ENCODE measurements at places on chromosomes 12 and 14.

DNA sequence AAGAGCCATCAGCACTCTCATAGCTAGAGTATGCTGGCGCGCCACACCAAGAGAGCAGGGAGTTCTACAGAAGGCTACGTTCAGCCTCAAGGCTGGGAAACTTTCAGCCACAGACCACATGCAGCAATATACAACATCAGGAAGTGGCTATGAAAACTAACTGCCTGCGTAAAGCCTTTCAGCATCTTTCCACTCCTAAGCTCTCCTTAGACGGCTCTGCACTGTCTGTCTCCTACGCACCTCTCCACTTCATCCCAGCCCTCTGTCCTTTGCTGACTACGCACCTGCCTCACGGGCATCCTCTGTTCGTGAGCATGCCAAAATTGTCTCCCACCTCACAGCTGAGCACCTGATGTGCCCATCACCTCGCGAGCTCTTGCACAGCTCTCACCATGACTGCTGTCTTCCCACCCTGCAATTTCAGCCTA is 9.7 kb downstream of the MPHOSPH9 start:
- no peak for DNase-seq

DNA sequence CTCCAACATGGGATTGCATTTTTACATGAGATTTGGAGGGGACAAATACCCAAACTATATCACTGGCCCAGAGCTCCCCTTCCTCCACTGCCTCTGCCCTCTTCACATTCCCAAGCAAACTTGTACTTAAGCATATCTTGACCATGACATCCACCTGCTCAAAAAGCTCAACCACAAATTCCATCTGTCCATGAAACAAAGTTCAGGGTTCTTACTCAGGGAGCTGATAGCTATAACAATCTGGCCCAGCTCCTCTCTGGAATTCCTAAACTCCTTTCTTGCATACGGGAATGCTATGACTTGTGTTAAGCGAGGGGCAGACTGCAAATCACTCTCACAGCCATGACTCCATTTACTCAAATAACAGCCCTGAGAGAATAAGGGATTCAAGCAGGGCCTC is 152.1 kb downstream of the GALC start:
- no peak for DNase-seq

DNA sequence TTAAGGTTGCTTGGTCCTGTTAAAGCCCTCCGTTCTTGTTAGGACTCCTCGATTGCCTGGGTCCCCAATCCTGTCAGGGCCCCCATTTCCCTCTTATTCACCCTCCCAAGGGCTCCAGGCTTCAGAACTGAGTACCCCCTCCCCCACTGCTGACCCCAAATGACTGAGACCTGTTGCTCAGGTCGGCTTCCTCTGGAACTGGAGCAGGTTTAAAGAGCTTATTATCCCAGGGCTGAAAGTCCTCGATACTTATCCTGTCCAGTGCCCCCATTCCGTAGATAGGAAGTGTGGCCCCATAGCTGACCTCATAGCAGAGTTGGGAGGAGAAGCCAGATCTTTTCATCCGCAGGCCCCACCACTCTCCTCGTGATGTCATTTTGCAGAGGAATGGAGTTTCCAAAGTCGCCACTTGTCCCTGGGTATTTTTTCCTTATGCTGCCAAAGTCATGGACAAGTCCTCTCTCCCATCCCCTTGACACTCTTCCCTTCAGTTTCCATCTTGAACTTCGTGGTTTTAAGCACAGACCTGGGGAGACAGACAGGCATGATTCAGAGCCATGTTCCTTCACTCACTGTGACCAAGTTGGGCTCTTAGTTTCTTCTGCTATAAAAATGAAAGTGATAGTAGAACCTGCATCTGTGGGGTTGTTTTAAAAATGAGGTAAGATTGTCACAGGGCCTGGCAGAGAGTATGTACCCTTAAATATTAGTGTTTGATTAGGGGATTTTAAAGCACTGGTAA is 1.2 kb downstream of the USP30 start:
- peak; percentile 25 for DNase-seq

- DNase-seq: no peak
These were observed 57.1 kb upstream of the SLCO1B1 start for GRCh38 chr12:21073822-21074460.

DNA sequence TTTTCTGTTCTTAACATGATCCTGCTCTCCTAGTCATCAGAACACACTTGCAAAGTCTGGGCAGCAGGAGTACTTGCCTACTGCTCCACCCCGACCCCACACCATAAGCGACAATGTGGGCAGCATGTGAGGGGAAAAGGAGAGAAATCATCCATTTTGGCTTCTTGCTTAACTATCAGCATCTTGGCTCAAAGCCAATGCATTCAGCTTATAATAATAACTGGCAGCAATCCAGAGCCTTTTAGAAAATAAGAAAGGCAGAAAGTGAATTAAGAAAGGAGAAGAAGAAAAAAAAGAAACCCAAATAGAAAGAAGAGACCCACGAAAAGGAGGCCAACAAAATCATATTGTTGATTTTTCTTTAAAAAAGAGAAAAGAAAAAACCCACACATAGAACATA is 930.8 kb downstream of the BCL11B start:
- DNase-seq: no peak

GRCh38 chr14:31286456-31287293 is 79.1 kb upstream of the HECTD1 start:
- no peak for DNase-seq

GRCh38 chr12:93597608-93598007 is 25.1 kb downstream of the SOCS2 start:
- DNase-seq: no peak

DNA sequence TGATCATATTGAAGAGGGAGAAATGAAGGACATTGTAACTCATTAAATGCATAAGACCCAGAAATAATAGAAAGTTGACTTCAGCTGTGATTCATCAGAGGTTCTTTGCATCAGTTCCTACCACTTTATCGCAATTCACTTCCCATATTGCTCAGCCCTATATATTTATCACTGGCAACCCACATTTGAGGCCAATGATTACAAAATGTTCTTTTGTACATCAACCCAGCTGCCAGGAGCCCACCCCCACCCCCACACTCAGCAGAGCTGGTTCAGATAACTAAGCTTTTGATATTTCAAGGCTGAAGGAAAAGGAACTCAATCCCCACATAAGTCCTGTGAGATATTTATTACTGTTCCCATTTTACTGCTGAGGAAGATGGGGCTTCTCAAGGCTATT is 51.2 kb upstream of the TMPO start:
- no peak for DNase-seq

- DNase-seq: peak; percentile 21
These were observed 87.2 kb downstream of the SCN8A start for GRCh38 chr12:51678086-51678724.

DNA sequence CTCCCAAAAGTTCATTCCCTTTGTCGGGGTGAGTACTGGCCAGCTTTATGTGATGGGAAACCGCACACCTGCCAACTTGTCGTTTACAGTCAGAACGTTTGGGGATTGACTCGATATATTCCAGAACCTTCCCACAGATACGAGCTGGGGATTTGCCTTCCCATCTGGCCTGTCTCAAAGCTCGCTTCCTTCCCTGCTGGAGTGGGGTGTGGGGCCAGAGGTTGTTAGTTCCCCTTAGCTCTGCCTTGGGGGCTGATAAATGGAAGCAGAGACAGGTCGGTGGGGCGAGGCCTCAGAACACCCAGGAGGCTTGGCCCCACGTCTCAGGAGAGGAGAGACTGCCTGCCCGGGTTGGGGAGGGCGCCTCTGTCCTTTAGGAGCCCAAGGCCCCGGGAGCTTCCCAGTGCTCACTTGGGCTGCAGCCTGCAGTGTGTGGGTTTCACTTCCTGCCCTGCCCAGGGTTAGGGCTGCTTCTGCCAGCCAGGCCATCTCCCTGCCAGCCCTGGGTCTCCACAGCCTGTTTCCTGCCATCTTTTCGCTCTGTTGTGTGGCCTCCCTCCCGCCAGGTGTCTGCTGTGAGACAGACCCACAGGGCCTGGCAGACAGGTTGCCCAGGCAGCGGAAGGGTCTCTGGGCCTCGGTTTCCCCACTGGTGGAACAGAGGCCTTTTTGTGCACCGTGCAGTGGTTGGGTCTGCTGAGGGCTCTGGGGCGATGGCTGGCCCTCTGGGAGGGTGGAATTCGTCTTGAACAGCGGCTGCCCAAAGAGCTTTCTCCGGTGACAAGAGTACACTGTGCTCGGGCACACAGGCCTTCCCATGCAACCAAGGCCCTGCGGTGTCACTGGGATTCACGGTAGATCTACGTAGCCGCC is 8.1 kb upstream of the TEX22 start:
- no peak for DNase-seq

GRCh38 chr12:123997033-123997822 is 24.2 kb downstream of the ZNF664 start:
- DNase-seq: no peak

DNA sequence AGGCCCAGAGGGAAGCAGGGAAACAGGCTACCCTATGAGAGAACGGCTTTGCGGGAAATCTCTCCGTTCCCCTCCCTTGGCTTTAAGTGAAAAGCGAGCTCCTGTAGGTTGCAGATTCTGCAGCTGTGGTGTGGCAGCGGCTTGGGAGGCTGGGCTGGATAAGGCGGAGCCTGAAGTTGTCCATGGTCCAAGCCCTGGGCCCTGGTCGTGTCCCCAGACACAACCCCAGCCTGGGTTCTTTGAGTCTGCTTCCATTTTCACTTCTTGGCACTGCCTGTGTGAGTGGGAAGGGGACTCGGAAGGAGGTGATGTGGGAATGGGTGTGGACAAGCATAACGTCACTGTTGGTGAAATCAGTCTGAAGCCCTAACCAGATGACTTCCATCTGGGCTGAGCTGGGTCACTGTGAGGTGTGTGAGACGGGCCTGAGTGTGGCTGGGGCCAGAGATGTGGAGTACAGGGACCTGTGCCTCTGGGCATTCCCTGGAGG is 43.0 kb upstream of the CTDSP2 start:
- DNase-seq: no peak

DNA sequence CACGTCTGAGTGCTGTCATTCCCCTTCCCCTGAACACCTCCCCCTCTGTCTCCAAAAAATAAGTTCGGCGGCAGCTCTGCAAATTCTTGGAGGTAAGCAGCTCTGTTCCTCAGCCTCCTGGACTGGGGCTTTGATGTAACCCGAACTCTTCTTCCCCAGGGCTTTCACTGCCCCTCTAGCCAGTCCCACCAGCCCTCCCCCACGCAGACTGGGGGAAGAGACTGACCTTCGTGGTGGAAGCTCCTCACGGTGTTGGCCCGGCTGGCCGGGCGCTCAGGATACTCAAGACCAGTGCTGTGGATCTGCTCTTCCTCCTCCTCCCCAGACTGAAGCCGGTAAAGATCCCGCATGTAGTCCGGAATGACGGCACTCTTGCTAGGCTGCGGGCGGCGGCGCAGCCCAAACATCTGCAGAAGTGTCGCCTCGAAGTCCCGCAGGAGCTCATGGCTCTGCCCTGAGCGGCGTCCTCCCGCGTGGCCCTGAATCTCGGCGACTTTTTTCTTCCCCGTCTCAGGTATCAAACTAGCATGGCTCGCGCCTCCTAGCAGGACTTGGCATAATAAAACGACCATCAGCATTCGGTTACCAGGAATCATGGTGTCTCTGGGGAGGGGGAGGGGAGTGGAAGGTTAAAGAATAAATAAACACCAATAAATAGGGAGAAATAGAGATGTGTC is 4.9 kb downstream of the BMP4 start:
- no peak for DNase-seq

DNA sequence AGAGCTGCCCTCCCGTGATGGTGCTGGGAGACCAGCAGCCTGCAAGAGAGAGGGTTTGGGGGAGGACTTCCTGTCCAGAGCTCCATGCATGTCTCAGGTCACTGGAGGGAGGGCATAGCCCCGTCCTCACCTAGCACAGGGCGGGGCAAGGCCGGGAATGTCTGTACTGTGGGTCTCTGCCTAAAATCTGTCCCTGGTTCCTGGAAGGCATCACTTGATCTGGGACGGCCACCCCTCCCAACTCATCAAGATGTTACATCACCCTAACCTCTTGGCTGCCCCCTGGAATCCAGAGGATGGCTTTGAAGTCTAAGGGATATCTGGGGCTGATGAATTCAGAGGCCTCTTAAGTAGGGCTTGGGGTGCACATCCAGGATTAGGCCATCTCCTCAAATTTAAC is 37.0 kb upstream of the MEG3 start:
- no peak for DNase-seq

DNA sequence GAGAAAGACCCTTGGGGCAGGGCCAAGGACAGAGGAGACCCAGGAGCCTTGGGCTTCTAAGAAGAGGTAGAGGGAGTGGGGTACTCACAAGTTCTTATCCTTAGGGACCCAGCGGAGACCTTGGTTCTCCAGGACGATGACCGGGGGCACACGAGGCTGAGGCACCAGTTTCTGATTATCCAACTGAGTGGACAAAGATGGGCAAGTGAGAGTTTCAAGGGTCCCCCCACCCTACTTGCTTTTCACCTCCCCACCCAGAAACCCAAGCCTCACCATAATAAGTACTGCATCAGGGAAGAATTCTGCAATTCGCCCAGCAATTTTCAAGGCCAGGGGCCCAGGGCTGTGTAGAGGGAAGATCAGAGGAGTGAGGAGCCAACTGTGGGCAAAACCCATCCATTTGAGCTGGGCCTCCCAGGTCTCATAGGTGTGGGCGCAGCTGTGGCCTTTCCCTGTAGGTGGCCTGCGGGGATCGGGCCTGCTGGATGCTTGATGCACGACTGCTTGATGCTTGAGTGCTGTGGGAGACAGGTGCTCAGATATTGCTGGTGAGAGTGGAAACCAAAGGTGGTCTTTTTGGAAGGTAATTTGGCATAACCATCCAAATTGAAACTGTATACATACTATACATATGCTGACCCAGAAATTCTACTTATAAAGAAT is 2.0 kb downstream of the EMC9 start:
- DNase-seq: no peak

DNA sequence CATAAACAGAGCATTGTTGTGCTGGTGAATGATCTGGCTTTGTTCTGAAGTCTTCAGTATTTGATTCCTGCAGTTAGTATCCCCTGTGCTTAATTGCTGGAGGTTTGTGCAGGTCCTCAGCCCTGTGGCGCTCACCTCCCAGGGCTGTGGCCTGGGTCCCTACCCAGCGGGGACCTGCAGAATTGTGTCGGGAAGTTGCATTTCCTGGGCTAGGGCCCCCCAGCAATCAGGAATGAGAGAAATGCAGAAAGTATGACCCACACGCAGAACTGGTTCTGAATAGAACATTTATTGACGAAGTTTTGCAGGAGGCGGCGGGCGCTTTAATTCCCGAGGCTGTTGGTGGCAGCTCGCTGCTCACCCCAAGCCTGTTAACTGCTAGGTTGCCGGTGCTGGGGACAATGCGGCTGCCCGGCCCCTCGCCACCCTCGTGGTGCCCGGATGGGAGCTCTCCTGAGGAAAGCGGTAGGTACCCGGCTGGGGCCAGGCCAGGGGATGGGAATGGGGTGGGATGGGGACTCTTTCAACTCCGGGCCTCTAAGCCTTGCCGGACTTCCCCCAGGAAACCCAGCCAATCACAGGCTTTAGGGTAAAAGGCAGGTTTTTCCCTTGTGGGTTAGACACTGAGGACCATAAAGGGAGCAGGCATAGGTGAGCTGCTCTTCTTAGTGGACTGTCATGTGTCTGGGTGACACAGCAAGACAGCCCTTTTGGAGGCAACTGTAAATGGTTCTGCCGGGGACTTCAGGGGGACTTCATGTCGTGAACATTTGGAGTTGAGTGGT is 11.6 kb downstream of the PLEKHG3 start:
- DNase-seq: no peak

- no peak for DNase-seq
These were observed 38.8 kb downstream of the DIO2 start for GRCh38 chr14:80172375-80173051.

Data from GM12891 (cell line).